Stimulated activated CD8-positive, alpha-beta memory T cell treated with anti-CD3 and anti-CD28 coated beads, Interleukin-15, amount 100 ng/mL, for 24 hours (primary cell): ENCODE measurements at places on chromosomes 6 and 20.

- no peak for DNase-seq
Measured at GRCh38 chr20:35344354-35344837, 52.2 kb upstream of the FAM83C start.

DNA sequence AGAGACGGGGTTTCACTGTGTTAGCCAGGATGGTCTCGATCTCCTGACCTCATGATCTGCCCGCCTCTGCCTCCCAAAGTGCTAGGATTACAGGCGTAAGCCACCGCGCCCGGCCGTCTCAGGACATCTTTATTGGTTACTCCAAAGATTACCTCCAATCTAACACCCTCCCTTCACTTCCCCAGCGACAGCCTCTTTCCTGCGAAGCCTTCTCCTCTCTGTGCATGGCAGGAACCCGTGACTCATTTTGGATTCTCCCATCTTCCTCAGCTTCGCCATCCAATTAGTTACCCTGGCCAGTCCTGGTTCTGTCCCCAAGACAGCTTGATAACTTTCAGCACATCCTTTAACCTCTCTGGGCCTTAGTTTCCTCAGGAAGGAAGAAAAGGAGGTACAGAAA lies 51.3 kb upstream of the TOX2 start:
- DNase-seq = no peak

DNA sequence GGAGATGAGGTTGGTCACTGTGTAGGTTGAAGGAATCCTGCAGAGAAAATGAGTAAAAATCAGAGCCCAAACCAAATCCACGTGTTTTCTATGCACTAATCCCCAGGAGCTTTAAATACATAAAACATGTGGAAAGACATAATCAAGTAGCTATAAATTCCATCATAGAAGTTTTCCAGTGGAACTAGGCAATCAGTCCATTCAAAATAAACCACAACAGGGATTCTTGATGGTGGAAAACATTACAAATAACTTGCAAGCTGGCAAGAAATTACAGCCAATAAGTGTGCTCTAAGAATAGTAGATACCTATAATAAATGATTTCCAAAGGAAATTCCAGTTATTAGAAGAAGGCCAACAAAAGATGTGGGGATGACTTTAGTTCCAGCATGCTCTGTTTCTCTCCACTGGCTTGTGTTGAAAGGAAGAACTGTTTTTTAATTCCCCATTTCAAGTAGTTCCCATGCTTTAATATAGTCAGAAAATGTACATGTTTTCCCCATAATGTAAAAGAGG lies 49.8 kb upstream of the ADGRG6 start:
- DNase-seq = no peak

GRCh38 chr20:45583502-45583901 lies 4.4 kb upstream of the WFDC8 start:
- DNase-seq = no peak

DNA sequence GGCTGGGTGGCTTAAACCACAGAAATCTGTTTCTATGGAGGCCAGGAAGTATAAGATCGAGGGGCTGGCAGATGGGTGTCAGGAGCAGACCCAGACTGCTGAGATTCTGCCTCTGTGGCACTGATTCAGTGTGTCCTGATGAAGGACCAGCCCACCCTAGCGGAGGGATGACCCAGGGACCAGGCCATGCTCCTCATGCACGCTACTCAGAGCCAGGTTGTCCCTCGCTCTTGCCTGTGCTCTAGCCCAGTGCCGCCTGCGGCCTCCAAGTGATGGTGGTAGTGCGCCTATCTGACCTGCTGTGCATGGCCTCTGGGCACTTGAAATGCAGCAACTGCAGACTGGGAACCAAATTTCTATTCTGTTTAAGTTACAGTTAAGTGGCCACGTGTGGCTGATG lies 13.1 kb upstream of the APMAP start:
- no peak for DNase-seq

GRCh38 chr20:6397115-6397514 lies 274.3 kb upstream of the FERMT1 start:
- no peak for DNase-seq

DNA sequence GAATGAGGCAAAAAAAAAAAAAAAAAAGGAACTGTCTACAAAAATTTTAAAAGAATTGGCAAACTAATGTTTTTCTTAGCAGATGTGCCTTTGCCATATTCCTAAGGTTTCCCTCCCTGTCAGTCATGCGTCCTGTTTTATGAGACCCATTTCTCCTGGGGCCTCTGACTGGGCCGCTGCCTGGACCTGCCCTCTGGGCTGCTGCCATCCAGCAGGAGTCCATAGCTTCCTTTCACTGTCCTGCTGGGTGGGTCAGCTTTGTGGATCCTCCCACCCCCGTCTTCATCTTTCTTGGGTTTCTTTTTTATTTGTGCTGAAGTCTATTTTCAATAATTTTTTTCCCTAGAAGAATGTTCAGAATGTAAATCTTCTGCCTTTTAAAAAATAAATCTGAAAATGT lies 110.8 kb upstream of the SCP2D1 start:
- DNase-seq = no peak

GRCh38 chr20:47529840-47530239 lies 28.2 kb downstream of the NCOA3 start:
- no peak for DNase-seq

GRCh38 chr20:37567331-37567665 lies 39.6 kb upstream of the BLCAP start:
- no peak for DNase-seq

DNA sequence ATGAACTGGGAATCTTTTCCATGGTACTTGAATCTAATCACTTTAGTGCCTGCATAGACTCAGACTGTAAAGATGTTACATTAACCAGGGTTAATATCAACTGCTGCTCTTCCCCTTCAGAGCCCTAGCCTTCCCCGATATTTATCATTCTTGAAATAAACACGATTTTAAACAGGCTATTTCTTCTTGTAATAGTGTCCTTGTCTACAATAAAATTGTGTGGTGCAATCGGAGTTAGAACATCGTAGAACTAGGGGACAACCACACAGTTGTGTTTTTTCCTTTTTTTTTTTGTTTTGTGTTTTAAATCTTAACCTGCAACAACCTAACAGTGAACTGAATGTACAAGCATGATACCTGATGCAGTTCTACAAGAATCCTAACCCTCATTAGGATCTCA lies 4.5 kb downstream of the GJA1 start:
- no peak for DNase-seq

- DNase-seq = no peak
Measured at GRCh38 chr6:163759542-163759941, 345.0 kb downstream of the QKI start.

DNA sequence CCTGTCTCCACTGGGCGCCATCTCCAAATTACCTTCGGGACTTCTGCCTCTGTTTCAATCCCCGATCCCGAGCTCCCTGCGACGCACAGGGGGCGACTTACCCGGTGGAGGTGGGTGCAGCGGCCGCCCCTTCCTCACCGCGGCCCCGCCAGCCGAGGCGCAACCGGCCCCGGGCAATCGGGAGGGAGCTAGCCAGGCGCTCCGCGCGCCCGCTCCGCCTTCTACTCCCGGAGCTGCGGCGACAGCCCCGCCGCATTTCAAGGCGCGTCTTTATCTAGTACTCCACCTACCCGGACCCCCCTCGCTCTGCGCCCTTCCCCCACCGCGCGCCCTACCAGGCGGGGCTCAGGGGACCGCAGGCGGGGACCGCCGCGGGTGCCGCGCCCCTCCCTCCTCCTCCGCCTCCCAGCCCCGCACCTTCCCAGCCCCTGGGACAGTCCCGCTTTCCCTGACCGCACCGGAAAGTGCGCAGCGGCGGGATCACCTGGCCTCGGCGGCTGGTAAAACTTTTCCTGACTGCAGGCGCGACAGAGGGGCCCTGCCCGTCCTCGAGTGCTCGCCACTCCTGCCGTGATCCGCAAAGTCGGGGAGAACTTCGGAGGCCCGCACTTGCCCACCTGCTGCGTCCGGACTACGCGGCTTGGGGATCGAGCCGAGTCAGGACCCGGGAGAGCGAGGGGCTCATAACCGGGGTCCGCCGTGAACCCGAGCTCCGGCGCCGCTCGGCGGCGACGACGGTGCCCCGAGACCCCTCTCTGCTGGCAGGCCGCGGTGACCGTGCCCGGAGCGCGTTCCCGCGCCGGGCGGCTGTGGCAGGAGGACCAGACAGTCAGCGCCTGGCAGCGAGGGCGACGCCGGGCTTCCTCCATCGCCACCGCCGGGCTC lies 8.0 kb upstream of the NKX2-2 start:
- no peak for DNase-seq

- no peak for DNase-seq
Measured at GRCh38 chr6:55868771-55869479, 6.5 kb downstream of the BMP5 start.

DNA sequence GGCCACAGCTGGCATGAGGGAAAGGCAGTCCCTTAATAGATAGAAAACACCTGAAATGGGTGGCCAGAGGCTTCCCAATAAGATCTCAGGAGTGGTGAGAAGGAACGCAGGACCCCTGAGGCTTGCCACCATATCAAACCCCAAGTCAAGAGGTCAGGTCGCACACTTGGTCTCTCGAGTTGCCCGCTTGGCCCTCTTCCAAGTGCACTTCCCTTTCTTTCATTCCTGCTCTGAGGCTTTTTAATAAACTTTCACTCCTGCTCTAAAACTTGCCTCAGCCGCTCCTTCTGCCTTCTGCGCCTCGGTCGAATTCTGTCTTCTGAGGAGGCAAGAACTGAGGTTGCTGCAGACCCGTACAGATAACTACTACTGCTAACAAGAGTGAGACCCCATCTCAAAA lies 64.2 kb downstream of the SLC2A10 start:
- DNase-seq = no peak

DNA sequence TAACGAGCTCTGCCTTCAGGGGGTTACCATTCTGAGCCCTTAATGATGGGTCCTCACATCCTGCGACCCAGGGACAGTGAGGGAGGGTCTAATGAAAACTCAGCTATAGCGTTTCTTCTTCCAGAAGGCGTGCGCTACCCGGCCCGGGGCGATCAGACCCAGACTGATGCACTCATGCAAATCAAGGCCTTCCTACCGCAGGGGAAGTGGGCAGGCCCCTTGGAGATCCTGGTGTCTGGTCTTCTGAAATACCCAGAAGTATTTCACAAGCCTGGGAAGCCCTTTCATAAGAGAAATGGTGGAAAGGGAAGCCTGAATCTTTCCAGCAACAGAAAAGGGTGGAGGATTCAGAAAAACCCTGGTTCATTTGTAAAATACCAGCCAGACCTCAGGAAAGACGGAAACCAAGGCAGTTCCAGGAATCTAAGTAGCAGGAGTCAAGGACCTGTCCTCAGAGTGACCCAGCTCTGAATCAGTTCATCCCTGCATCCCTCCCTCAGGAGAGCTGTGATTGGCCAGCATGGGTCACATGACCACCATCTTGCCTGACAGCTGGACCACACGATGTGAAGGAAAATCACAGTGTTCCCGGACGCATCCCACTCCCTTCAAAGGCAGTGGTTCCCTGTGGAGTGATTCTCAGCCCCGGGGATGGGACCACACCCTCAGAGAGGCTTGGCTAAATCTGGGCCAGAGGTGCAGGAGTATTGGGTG lies 12.7 kb downstream of the BFSP1 start:
- DNase-seq = no peak

DNA sequence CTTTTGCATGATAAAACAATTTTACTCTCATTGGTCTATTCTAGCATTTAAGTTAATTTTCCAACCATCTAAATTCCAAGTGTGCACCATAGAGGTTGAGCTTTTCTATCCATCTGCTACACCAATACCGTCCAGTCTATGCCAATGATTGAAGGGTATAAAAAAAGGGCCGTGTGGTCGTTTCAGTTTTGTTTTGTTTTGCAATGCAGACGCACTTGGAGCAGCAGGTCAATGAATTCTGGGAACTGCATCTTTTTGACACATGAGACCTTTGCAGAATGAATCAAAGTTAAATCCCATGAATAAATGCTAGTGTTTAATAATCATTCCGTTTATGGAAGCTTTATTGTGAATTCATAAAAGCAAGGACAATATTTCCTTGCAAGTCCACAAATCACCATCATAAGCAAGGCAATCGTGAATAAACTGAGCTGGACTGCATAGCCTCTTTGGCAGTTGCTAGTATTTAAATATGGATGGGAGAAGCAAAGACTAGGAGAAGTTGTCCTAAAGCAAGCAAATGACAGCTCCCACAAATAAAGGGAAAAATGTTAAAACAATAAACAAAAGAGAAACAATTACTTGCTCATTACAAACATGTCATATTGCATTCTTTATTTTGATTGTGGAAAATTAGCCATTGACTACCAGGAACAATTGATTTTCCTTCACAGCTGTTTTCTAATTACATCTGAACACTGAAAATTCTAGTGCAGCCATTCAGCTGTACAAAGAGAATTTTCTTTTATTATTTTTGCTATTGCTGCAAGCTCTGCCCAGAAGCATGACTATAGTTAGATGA lies 649.7 kb upstream of the GJE1 start:
- DNase-seq = no peak

GRCh38 chr20:45972500-45973183 lies 639 bp upstream of the ZNF335 start:
- DNase-seq = no peak

DNA sequence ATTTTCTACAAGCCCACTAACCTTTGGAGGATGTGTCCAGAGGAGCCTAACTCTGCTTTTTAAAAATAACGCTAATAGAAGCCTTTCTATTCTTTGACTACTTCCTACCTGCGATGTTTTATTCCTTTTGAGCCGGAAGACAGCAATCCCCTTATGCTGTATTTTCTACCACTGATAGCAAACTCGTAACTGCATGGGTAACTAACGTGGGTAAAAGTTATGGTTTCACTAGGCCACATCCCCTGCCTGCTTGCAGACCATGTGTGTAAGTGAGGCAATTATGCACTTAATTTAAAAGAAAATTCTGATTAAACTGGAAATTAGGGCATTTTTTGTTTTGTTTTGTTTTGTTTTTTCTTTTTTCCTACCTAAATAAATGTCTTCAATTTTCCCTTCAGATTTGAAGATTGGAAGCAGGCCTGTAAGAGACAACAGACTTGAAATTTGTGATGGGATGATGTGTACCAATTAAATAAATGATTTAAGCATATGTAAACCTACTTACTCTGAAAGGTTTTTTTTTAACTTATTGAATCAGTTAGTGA lies 931 bp downstream of the UFL1 start:
- no peak for DNase-seq

DNA sequence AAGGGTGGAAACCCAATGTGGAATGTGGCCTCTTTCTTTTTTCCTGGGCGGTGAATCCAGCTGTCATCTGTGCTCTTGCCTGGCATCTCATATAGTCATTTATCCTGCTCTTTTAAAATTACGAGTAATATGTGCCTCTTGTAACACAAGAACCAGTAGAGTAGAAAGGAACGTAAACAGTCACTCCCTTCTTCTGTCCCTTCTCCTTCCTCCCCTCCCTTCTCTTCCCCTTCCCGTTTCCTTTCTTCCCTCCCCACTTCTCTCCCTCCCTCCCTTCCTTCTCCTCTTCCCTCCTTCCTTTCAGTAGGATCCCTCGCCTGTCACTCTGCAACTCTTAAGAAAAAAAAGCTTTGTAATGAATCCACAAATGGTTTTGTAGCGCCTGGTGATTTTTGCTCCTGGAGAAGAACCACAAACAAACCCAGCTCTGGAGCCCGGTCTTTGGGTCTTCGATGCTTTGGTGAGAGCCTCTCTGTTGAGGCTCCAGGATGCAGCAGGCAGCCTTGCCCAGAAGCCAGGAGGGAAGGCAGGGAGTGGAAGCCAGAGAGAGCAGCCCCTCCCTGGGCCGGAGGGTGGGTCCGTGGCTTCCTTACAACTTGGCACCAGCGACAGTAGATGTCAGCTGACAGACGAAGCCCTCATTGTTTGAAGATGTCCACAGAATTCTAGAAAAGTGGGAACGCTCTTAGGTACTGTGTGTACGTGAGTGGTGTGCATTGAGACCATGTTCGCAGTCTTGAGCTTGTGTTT lies 15.0 kb downstream of the DUSP22 start:
- DNase-seq = no peak
